ENCODE measurements at places on chromosomes 7 and 10.

- DNase-seq = no peak
These were observed at the start of gene CALHM3 for GRCh38 chr10:103479135-103479534. Gene CALHM3, minus strand, starts transcription at chr10:103479240. Its CDS starts 208 bp downstream, at chr10:103479032.

GRCh38 chr7:157234271-157234670, 95.5 kb downstream of the UBE3C start:
- no peak for DNase-seq

DNA sequence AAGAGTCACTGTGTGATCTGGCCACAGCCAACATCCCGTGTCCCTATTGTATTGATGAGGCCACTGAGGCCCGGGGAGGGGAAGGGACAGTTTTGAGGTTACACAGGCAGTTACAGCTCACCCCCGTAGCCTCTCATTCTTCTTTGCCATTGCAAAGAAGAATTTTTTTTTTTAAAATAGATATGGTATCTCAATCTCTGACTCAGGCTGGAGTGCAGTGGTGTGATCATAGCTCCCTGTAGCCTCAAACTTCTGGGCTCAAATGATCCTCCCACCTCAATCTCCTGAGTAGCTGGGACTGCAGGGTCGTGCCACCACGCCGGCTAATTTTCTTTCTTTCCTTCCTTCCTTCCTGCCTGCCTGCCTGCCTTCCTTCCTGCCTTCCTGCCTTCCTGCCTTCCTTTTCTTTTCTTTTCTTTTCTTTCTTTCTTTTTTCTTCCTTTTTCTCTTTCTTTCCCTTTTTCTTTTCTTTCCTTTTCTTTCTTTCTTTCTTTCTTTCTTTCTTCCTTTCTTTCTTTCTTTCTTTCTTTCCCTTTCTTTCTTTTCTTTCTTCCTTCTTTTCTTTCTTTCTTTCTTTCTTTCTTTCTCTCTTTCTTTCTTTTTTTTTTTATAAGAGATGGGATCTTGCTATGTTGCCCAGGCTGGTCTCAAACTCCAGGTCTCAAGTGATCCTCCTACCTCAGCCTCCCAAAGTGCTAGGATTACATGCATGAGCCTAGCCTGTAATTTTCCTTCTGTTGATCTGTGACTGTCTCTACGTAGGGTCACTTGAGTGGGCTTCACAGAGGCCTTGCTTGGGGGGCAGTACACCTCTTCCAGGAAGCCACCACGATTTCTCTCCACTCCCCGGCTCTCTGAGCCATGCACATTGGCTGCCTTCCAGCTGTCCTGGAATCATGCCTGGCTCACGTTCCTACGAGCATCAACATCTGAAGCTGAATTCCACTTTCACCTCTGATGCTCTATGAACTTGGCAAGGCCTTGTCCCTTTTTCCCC, 31.3 kb downstream of the TMEM270 start:
- DNase-seq = no peak

DNA sequence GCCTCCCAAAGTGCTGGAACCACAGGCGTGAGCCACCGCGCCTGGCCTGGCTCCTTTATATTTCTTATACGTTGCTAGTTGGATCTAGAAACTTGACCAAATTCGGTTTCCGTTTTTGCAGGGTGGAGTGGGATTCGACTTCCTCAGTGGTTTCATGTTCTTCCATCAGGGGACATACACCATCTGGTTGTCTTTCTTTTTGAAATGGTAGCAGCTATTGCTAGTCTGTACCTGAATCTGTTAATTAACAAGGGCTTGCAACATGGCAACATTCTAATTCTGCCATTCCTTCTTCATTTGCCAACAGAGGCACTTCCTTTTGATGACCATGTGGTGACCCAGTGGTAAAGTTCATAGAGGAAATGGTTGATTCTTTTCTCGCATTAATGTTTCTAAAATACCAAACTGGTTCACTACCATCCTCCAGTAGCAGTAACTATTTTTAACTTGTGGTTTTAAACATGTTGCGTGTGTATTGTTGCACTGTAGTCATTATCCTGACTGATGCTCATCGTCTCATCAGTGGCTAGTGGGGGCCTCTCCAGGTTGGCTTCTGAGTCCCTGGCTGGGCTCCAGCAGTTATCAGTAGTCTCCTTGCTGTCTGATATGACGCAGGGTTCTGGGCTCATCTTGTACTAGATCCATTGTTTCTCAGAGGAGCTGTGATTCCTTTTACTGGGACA, 159.2 kb downstream of the RGS10 start:
- DNase-seq = no peak

DNA sequence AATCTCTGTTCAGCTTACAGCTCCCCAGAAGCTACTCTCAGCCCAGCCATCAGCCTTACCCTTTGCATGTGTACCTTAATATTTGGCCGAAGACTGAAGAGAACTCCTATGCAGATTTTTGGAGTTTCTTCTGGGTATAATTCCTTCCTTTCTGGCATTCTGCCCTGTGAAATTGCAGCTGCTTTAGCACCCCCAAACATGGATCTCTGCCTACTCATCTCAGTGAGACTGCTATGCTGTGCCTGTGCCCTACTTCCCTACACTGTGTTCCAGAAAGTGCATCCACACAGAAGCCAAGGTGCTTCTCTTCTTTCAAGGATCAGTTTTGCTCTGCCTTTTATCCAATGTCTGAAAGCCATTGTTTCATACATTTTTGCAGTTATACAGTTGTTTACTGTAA, 81.6 kb downstream of the NPY start:
- DNase-seq = no peak

GRCh38 chr7:732094-732541, 5.0 kb upstream of the PRKAR1B start:
- no peak for DNase-seq

DNA sequence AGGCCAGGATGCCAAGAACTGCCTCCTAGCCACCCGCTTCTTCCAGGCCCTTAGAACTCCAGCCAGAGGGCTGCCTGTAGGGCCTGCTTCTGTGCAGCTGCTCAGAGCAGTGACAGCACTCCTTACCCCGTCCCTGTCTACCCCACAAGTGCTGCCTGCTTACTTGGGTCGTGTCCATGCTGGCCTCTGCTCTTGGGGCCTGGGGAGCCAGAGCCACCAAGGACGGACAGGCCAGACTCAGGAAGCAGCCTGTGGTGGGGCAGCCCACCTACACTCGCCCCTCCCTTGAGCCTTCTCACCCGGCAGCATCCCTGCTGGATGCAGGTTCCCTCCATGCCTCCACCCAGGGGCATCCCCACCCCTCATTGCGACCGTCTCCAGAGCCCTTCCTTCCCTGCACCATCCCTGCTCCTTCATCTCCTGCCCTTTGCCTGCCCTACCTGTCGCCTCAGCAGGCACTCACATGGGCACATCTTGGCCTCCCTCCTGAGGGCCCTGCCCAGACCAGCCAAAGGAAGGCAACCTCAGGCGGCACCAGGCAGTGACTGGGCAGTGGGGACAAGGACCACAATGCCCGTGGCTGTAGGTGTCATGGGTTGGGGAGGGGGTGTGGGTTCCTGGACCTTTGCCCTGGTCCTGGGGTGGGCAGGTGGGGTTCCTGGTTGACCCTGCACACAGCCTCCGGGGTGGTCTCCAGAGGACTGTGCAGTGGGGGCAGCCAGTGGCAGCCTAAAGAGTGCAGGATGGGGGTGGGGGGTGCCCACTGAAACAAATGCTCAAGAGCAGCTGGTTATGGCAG, 78.0 kb upstream of the TNS3 start:
- no peak for DNase-seq

- no peak for DNase-seq
These were observed 128.6 kb upstream of the LRRN3 start for GRCh38 chr7:110962374-110962773.

GRCh38 chr10:82908096-82908495, 1033.1 kb downstream of the NRG3 start:
- no peak for DNase-seq

DNA sequence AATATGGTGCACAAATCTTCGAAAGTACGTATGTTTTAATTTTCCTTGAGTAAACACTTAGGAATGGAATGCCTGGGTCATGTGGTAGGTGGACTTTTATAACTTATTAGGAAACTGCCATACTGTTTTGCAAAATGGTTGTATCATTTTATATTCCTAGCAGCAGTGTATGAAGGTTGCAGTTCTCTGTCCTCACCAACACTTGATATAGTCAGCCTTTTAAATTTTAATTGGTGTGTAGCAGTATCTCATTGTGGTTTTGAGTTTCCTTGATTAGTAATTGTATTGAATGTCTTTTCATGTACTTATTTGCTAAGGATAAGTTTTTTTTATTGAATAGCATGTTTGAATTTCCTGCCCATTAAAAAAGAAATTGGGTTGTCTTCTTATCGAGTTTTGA, 926 bp upstream of the PCBD1 start:
- no peak for DNase-seq

DNA sequence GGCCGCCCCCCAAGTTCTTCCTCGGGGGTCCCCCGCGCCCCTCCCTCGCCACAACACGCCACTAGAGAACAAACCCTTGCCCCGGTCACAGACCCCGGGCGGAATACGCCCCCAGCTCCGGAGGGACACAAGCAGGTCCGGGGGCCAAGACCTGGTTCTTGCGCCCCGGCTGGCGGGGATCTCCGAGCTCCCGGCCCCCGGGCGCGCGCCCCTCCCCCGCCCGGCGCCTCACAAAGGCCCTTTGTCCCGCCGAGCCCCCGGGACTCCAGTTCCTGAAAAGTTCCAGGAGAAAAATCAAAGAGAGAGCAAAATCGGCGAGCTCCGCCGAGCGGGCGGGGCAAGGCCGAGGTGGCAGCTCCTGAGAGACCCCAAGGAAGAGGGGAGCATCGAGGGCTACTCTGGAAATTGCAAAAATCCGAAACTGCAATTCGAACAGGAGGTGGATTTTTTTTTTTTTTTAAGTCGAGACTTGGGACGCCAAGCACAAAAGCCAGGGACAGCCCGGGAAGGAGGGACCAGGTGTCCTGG, 4.0 kb downstream of the TNRC18 start:
- no peak for DNase-seq

DNA sequence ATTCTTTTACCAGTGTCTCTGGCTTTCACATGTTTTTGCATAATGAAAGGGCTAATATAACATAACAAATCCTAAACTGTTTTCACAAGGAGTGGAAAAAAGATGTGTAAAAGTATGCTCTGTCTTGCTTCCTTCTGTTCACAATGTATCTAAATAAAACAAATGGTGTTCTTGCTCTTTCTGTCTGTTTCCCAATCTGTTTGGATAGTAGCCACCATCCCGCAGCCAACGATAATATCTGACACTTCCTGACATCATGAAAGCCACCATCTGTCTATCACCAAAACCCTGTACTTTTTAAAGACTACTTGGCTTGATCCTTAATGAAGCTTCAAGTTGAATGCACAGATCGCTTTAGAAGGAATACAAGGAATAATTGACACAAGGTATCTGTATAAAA, 246.2 kb downstream of the ETV1 start:
- DNase-seq = no peak
